Activated T-helper 17 cell treated with anti-CD3 and anti-CD28 coated beads, Interleukin-2, amount 50 U/mL, for 72 hours (primary cell): ENCODE measurements at places on chromosomes 6 and 20.
A peak's percentile ranks its signal among the peaks of the same experiment; 100 is the strongest.

- no peak for ATAC-seq
These were observed 502.4 kb downstream of the LMBRD1 start for GRCh38 chr6:69294407-69294806.

- no peak for ATAC-seq
These were observed 28.6 kb upstream of the YWHAB start for GRCh38 chr20:44856856-44857448.

DNA sequence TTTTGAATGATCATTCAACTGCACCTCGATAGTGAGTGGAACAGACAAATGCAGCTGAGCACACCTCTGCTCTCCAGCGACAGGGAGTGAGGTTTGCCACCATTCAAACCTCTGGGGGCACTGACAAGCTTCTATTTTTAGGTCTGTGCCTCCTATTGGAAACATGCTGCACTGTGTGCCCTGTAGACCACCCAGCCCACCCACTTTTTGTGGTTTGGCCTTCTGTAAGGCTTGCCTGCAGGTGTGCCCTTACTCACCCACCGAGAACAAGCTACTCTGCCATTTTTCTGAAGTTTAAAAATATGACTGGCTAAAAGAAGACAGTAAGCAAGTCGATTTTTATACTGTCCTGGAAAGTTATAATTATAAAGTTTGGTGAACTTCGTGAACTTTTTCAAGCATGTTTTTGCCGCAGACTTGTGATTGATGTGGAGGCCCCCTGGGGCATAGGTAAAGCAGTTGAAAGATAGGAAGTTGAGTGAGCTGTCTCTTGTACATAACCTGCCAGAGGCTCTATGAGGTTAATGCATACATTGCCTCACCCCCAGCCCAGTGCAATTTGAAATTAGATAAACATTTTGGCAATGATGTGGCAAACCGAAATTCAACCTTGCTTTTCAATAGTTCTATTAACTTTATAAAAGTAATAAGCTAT is 53.8 kb downstream of the ADGRG6 start:
- ATAC-seq: no peak

GRCh38 chr6:97102145-97102790 is 177.7 kb downstream of the KLHL32 start:
- ATAC-seq: no peak

- no peak for ATAC-seq
These were observed 55.1 kb downstream of the ADNP start for GRCh38 chr20:50876063-50876685.

DNA sequence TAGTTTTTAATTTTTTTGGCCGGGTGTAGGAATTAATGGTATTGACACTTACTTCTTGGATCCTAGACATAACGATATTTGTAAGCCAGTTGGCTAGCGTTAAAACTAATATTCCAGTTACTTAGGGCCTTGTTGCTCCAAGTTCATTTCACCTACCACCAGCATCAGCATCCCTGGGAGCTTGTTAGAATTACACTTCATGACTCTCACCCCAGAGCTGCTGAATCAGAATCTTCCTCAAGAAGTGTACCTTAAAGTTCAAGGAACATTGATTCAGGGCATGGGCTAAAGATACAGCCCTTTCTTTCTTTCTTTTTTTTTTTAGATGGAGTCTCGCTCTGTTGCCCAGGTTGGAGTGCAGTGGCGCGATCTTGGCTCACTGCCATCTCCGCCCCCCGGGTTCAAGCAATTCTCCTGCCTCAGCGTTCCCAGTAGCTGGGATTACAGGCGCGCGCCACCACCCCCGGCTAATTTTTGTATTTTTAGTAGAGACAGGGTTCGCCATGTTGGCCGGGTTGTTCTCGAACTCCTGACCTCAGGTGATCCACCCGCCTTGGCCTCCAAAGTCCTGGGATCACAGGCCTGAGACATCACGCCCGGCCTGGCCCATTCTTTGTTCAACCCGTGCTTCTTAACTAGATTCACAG is 1.1 kb downstream of the SLX4IP start:
- ATAC-seq: no peak

DNA sequence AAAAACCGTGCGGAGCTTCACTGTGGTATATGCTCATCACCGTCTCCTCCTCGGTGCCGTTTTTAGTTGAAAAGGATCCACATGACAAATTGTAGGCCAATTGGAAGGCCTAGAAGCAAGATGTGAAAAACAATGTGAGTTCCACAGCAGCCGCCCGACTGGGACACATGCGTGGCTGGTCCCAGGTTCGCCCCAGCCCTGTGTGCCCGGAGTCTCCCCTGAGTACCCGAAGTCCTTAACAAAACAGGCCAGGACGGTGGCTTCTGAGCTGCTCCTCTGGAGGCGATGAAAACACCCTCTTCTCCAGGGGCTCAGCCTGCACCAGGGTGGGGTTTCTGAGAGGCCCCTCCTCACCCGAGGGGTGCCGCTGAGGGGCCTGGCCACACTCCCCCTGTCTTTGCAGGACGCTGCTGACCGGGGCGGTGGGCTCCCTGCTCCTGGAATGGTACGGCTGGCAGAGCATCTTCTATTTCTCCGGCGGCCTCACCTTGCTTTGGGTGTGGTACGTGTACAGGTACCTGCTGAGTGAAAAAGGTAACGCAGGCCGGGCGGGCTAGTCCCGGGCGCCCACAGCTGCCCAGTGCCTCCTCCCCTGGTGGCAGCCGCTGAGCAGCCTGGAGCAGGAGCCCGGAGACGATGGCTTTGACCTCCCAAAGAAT is 9.8 kb downstream of the SLC17A9 start:
- no peak for ATAC-seq

GRCh38 chr6:25137480-25137879 is 141.7 kb upstream of the CARMIL1 start:
- no peak for ATAC-seq

- no peak for ATAC-seq
These were observed 106.9 kb downstream of the RNGTT start for GRCh38 chr6:88856566-88856965.

- ATAC-seq: no peak
These were observed 1.5 kb upstream of the ASF1A start for GRCh38 chr6:118892355-118892991.

DNA sequence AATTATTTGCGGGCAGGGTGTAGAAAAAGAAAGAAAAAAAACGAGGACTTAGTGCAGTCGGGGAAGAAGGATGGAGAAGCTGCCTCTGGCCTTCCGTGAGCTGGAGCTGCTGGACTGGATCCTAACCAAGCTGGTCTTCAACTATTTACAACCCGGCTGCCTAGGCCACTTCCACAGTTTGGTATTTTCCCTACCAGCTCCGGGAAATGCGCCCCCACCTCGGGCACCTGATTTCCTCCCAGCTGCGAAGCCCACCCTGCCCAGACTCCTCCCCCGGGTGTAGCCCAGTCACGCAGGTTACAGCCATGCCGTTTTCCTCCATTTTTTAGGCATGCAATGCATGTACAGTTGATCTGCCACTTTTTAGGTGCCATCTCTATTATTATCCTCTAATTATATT is 21.2 kb downstream of the THEMIS start:
- no peak for ATAC-seq

GRCh38 chr20:60447703-60448102 is 489.5 kb downstream of the CDH26 start:
- no peak for ATAC-seq

DNA sequence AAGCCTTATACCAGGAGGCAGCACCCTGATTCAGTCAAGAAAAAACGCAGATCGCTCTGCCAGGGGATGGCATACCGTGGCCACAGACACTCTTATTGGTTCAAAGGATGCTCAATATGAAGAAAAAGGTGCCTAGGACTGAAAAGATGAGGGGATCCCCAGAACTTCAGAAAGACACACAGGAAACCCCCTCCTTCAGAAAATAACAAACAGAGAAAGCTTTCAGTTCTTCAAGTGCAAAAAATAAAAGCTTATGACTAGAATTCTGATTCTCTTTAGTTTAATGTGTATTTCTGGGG is 17.7 kb upstream of the MYB start:
- peak; percentile 87 for ATAC-seq

- ATAC-seq: no peak
These were observed 122.3 kb downstream of the NKAIN2 start for GRCh38 chr6:123925842-123926399.

DNA sequence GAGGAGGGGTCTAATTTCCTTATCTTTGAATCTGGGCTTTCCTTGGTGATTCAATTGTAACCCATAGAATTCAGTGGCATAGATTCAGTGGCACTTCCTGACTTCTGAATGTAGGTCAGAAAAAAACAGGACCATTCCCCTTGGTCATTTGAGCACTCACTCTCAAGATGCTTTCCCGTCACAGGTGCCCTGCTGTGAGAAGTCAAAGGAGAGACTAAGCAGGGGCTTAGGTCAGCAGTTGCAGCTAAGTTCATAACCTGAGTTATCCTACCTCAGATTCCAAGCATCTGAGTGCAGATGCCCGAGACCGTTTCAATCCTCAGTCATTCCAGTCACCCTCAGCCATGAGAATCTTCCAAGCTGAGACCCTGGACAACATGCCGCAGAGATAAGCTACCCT is 506.6 kb downstream of the FRK start:
- ATAC-seq: no peak

DNA sequence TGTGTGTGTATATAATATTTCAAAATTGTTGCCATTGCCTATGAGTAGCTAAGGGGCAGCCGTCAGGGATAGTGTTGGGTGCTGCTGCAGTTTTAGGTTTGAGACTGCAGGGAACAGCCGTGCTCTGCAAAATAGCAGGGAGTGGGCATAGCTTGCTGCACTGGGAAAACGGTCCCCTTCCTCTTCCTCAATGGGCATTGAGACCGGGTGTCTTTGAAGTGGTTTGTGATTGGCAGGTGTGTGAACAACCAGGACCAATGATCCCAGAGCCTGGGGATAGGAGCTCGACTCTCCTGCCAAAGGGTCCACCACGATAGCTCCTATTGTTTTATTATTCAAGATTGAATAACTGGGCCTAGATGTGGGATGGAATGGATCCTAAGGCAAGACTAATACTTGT is 5.1 kb upstream of the EBF4 start:
- no peak for ATAC-seq

DNA sequence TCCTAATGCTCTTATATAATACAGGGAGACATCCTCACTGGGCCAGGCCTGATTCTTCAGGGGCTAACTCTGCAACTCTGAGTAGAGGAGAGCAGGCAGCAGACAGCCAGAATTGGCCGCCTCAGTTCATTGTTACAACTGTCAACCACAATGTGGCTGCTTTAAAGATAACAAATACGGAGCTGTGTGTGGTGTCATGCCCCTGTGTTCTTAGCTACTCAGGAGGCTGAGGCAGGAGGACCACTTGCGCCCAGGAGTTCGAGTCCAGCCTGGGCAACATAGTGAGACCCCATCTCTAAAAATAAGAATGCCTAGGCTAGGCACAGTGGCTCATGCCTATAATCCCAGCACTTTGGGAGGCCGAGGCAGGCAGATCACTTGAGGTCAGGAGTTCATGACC is 34.3 kb downstream of the CEP250 start:
- no peak for ATAC-seq

- no peak for ATAC-seq
These were observed 241.4 kb downstream of the IBTK start for GRCh38 chr6:82006027-82006738.

GRCh38 chr6:52164319-52165094 is 21.7 kb upstream of the IL17A start:
- no peak for ATAC-seq

DNA sequence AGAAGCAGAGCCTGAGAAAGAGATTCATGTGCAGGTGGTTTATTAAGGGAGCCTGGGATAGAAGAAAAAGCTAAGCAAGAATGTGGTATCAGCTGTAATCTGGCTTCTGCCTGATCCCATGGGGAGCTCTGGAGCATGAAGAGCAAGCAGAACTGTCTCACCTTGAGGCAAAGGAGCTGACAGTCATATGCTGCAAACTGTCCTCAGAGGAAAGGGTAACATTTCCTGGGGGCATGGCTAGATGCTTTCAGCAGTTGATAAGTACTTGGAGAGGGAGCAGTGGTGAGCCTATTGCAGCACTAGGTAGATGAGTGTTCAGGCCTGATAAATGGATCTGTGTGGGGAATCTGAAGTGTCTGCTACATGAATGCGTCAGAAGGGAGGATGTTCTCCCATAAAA is 621.5 kb upstream of the BTBD3 start:
- no peak for ATAC-seq

GRCh38 chr6:31293343-31293742 is 21.5 kb upstream of the HLA-C start:
- ATAC-seq: no peak

- ATAC-seq: peak; percentile 68
These were observed 33.6 kb downstream of the APCDD1L start for GRCh38 chr20:58481481-58482021.

DNA sequence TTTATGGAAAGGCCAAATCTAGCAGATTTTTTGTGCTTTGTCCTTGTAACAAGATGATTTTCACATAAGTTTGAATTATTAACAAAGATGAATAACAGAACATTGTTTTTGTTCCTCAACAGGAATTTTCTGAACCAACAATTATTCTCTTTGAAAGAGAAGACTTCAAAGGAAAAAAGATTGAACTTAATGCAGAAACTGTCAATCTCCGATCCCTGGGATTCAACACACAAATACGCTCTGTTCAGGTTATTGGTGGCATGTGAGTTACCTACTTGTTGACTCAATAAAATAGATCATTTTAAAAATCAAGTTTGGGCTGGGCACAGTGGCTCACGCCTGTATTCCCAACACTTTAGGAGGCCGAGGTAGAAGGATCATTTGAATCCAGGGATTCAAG is 70.9 kb downstream of the RTN4IP1 start:
- ATAC-seq: no peak

DNA sequence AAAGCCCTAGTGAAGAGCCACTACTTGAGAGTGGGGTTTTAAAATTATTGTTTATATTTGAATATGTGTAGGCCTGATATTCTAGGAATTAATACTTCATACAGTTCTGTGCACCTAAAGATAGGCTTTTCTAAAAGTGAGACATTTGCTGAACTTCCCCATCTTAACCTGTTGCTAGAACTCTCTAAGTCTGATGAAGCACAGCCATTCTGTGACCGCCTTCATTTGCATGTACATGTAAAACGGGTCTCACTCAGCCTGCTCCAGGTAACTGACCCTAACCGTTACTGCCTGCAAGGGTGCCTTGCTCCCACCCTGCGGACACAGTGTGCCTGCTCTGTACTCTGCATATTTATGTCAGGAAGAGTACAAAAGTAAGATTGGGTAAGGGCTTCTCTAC is 44.3 kb upstream of the IRF4 start:
- no peak for ATAC-seq

DNA sequence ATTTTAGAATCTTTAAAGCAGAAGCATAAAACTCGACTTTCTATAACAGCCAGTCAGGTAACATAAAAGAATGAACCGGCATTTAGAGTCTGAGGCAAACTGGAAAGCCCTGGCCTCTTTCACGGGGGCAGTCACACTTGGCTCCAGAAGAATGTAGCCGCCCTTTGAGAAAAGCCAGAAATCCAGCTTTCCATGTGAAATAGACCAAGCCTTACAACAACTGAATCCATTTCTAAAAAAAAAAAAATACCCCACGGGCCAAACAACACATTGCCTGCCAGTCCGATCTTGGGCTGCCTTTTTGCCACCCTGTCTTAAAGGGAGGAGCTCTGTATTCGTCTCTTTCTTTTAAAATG is 252.9 kb upstream of the TAB2 start:
- no peak for ATAC-seq

DNA sequence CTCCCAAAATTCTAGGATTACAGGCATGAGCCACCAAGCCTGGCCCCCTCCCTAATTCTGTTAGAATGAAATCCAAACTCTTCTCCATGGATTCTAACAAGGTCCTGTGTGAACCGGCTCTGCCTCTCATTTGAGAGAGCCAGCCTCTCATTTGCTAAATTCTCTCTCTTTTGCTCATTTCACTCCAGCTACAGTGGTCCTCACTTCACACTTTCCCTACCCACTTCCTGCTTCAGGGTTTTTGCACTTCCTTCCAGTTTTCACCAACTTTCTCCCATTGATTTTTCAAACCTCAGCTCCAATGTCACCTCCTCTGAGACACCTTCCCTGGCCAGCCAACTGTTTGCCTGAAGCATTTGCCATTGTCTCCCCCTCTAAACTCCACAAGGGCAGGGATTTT is 5.1 kb downstream of the COX4I2 start:
- no peak for ATAC-seq
